Lower lobe of right lung (tissue), 2 donors: ENCODE measurements at places on chromosomes 3 and 15.

GRCh38 chr3:186515125-186515524 is 29.1 kb downstream of the CRYGS start:
- no peak for DNase-seq

GRCh38 chr3:124829178-124829818 is 57.9 kb downstream of the ITGB5 start:
- no peak for DNase-seq

GRCh38 chr15:33114374-33114717 is 80.2 kb downstream of the FMN1 start:
- no peak for DNase-seq

DNA sequence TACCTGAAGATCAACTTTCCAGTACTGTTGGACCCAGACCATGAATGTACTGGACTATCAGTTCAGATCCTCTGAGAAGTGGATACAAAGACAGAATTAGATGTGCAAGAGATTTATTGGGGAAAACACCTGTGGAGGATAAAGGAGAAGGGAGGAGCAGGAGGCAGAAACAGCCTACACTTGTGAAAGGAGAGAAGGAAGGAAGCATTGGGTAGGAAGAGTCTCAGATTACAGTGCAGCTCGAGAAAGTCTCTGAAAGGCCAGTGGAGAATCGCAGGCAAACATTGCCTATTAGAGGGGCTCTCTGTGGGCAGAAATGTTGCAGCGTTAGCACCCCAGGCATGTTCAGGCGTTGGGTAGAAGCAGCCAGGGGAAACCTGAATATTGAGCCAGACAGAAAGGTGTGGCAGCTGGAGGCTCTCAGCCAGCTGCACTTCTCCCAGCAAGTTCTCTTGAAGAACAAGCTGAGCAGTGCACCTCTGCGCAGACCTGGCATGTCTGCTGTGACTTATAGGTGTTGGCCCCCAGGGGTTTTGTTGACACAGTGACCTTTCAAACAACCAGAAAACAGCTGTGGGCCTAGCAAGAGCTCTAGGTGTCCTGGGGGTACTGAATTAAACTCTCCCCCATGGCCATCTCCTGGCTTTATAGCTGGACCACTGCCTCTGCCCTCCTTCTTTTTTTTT is 7.0 kb downstream of the CHST14 start:
- DNase-seq: no peak

GRCh38 chr15:70100474-70101341 is 3.0 kb upstream of the TLE3 start:
- DNase-seq: peak; percentile 72
